ENCODE measurements at places on chromosomes 6 and 20.

DNA sequence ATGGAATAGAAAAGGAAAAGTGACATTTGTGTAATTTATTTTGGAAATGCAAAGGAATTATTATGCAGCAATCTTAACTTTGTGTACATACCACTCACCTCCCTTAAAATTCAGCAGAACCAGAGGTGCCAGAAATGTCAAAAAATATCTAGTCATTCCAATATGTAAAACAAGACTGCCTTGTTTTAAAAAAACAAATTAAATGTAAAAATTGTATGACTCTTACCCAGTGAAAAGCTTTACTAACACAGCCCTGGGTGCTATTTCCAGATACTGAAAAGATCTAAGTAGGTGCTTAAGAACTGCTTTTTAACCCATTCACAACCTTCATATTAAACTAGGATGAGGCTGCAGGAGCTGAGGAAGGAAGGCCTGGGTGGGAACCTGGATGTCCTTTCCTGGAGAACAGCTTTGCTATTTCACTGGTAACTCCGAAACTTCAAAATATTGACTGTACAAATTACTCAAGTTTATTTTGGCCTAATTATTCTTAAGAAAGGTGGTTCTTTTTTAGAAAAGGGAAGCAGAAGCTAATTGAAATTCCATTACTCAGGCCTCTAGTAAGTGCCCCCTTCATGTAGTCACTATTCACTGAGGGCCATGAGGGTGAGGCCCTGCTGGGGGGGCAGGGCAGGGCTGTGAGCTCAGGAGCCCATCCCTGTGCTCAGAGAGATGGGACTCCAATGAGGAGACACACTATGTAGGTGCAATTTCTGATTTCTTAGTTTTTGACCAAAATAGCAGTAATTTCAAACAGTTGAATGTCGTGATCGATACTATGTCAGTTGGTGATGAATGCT lies 139.6 kb downstream of the MAP3K4 start:
- DNase-seq: no peak

- DNase-seq: no peak
Observed at GRCh38 chr6:126446248-126446647, 106.3 kb downstream of the CENPW start.

GRCh38 chr6:125170376-125170775 lies 16.8 kb downstream of the TPD52L1 start:
- DNase-seq: no peak

- no peak for DNase-seq
Observed at GRCh38 chr6:23589811-23590210, 536.2 kb upstream of the NRSN1 start.

DNA sequence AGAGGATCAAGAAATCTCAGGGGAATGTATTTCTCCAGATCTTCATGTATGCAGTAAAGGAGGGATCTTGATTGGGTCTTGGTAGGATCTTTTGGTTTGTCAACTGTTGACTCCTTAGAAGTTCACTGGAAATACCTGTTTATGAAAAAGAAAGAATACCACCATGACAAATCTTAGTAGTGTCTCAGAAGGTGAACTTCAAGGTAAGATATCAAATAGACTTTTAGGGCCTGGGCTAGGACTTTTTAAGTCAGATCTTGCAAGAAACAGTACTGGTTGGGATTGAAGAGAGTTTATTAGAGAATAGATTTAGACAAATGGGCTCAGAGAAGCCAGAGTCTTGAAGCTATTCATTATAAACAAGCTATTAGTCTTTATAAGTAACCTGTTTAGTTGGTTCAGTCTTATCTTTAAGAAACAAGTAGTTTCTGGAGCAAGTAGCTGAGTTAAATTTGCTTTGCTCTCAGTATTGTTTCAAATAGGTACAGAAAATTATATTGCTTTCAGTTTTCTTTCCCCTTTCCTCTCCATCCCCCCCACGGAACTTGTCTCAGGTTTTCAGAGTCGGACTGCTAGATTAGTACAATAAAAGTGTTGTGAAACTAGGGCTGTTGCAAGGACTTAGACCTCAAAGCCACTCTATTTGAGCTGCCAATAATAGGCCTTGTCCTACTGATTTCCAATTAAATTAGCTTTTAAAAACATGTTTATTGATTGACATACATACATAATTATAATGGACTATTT lies 529.1 kb upstream of the CITED2 start:
- no peak for DNase-seq
